ENCODE measurements at places on chromosomes 7 and 10.

DNA sequence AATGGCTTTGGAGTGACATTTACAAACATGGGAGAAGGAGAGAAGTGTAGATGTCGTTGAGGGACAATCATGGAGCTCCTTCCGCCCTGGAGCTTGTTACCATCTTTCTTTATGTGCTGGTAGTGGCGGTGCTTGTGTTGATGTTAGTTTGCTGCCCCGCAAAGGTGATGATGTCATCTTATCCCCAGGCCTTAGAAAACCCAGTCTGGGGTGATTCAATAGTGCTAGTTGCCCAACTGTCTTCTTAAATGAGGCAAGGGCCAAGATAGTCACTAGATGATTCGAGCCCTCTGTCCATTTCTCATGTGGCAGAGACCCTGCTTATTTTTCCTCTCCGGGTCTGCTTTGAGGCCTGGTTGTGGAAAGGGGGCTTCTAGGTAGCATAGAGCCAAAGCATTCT is 277.4 kb downstream of the CCSER2 start:
- no peak for DNase-seq

DNA sequence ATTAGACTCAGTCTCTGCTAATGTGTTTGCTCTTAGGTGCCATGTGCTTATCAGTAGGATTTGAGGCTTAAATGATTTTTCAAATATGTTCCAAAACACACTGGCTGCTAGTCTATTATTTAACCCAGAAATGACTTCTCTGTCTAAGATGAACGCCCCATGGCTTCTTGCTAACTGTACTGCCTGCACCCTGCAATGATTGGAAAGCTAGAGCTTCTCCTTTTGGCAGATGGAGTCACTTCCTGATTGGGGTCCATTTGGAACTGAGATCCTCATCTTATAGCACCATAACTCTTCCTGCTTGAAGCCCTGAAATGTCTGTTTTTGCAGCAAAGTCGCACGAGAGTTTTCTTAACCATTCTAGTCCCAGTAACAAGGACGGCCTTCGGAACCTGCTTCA is 186.5 kb upstream of the ADO start:
- no peak for DNase-seq

GRCh38 chr10:103395754-103396066 is 565 bp downstream of the ATP5MK start:
- DNase-seq = peak; percentile 5

DNA sequence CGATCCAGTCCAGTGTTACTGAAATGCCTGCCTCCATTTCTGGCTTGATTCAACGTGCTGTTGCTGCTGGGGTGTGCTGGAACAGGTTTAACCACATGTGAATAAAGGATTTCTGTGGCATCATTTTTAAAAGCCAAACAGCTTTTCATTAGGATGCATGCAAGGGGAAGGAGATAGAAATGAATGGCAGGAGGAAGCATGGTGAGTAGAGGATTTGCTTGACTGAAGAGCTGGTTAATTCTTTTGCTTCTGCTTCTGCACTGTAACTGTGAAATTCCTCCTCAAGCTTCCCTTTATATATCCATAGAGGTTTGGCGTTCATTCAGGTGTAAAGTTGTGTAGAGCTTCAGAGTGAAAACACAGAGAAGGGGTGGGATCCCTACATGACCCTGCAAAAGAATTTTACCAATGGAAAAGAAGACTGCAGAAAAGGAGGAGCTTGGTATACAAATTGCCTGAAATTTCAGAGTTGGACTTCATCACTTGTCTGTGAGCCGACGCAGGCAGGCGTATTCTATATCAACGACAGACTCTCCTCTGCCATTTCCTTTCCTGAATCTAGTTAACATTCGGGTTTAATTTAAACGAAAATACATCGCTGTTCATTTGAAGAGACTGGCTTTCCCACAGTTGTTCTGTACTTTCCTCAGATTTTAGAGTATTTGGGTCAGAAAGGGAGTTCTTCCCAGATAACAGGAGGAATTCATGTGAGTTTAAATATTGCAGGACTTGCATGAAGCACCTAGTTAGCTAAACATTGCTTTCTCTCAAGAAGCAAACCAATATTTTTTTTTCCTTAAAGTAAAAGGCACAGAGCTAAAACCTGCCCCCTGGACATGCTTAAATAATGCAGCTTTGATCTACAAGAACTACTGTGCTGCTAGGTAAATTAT is at the start of gene SOSTDC1:
TSS of gene SOSTDC1 (minus strand) at position 270 of the 893 bp plus-strand sequence. CDS start at position 200, 70 bp downstream.
- no peak for DNase-seq

DNA sequence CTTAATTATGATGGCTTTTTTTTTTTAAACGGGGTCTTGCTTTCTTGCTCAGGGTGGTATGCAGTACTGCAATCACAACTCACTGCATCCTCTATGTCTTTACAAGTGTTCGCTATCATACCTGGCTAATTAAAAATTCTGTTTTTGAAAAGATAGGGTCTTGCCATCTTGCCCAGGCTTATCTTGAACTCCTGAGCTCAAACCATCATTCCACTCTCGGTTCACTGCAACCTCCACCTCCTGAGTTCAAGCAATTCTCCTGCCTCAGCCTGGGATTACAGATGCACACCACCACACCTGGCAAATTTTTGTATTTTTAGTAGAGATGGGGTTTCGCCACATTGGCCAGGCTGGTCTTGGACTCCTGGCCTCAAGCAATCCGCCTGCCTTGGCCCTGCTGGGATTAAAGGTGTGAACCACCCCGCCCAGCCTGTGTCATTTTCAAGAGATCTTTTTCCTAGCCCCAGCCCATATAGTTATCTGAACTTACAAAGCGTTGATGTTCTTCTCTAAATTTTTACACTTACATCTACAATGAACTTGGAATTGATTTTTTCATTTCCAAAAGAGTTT is 6.0 kb downstream of the HNRNPF start:
- no peak for DNase-seq

DNA sequence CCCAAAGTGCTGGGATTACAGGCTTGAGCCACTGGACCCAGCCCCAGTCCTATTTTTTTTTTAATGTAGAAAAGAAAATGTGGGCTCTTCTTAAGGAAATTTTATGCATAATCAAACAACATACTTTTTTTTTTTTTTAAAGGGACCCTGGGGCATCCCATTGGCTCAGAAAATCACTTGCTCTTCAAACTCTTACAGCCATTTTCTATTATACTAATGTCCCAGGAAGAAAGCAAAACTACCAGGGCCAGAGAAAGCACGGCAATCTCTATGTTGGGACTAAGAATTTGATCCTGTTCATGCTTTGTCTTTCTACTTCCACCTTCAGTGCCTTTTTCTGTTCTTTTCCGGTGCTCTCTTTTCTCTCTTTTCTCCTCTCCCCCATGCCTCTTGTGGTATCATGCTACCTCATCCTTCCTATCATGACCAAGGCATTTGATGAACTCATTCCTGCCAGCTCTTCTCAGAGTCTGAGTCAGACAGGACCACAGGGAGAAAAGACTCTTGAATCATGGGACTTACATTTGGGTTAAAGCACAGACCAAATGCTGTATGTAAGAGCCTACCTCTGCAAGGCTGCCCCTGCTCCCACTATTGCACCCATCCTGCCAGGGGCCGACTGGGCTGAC is 76.4 kb upstream of the CCNY start:
- DNase-seq = peak; percentile 94

DNA sequence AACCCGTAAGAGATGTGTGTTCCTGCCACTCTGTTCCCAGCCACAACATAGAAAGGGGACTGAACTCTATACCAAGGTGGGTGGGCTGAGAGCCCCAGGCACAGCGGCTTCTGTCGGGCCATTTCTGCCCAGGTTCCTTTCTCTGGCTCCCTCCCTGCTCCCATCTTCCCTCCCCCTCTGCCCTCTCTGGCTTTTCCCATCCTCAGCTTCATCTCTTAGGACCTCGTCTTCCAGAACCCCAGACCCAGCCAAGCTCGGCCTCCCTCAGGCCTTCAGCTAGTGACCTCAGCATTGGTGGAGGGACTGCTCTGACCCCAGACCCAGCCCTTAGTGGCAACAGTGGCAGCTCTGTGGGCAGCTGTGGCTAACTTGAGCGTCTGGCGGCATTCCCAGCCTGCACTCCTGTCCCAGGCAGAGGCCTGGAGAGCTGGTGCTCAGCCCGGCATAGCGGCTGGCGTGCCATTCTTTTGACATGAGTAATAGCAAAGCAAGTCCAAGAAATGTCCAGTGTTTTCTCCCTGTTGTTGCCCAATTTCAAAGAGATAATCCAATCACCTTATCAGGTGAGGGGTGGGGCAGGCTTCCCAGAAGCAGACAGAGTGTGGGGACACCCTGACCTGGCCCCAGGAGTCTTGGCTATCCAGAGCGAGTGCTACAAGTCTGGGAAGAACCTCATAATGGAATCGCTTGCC is 15.9 kb downstream of the PTPRE start:
- no peak for DNase-seq

DNA sequence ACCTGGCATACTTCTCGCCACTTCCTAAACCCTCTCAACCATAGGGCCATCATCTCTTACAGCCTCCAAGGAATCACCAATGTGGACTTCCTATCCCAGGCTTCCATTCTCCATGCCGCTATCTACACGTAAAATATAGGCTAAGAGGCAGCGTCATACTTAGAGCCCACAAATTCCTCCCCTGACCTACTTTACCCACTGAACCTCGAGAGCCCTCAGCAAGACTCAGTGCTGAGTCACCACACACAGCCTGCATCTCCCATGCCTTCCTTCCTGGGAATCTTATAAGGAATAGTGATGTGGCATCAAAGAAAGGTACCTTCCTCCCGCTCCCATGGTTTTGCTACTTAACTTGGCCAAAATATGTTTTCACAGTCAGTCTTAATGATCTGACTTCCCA is 435.6 kb upstream of the NFE2L3 start:
- peak; percentile 48 for DNase-seq

GRCh38 chr7:151085329-151085690 is 965 bp upstream of the AGAP3 start:
- no peak for DNase-seq

DNA sequence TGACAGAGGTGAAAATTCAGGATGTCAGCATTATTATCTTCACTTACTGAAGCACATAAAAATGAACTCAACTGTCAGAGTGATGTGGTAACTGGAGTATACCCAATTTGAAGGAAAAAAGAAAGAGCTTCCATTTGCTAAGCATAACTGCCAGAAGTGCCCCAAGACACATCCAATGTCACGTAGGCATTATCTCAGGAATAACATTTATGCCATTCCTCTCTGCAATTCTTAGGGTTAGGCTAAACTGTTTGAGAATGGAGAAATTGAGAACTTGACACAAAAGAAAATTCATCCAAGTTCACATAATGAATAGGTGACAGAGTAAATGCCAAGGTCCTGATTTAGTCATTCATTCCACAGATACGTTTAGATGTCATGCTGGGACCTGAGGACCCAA is 148.6 kb downstream of the GRM3 start:
- no peak for DNase-seq

GRCh38 chr10:125482637-125483036 is 200.3 kb downstream of the TEX36 start:
- no peak for DNase-seq

- DNase-seq = no peak
These were observed 89.0 kb upstream of the KIAA1217 start for GRCh38 chr10:24119896-24120295.

- DNase-seq = no peak
These were observed 20.8 kb downstream of the SFTPD start for GRCh38 chr10:79928028-79928583.

DNA sequence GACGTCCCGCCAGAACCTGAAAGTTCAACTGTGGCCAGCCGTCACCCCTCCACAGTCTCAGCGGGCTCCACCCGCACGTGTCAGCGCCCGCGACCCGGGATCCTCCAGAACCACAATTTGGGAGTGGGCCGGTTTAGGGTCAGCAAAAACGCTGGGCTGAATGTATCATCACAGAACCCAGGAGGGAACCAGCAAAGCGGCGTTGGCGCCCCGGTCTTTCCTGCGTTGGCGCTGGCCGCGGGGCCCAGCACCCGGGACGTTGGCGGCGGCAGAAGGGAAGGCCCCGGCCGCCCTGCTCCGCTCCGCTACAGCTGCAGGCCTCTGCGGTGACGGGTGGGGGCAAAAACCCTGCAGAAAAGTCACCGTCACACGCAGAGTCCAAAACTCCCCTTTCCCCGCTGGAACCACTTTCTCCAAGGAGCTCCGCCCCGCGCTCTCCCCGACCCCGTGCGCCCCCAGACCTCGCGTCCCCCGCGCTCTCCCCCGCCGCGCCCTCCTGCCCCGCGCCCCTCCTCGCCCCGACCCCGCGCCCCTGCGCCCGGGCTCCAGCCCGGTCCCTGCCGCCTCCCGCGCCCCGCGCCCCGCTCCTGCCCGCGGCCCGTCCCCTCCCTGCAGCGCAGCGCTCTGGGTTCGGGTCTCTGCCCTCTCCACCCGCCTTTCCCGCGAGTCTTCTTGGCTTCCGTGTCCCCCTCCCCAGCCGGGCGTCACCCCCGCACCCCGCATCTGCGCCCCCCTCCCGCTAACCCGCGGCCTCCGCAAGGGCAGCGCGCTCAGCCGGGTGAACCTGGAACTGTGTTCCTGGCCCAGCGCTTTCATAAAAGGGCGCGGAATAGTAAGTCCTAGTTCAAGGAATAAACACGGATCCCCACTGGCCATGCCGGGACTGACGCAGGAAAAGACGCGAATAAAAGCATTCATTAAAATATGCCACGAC is 24.0 kb upstream of the RNF32 start:
- DNase-seq = no peak

Measured in HCEC 1CT (cell line).